Activated CD4-positive, alpha-beta T cell treated with anti-CD3 and anti-CD28 coated beads, Interleukin-2, amount 10 ng/mL, durations not matched to agents 7 days and 5 days (primary cell): ENCODE measurements at places on chromosomes 7 and 10. TPM values are rescaled to one million over a fixed set of nuclear protein-coding genes. Genes with fewer than 3 reads are reported as not detected.

GRCh38 chr7:107236862-107237261 is 68.1 kb downstream of the HBP1 start:
- DNase-seq, result no peak

GRCh38 chr7:17460665-17461064 is 162.2 kb downstream of the AHR start:
- no peak for DNase-seq

DNA sequence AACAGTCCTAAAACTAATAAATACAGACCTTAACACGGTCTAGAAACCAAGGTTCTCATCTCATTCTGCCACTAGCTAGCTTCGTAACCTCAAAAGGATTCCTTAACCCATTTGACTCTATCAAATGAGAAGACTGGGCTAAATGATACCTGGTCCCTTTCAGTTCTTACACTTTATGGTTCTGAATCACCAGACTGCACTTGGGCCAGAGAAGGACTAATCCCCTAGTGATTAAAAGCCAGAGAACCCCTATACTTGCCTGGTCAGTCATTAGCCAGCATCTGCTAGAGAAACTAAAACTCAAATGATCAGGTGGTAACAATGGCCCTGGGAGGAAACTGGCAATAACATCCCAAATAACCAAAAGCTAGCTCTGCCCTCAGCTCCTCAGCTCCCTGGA is 16.8 kb downstream of the TMEM243 start:
- no peak for DNase-seq

DNA sequence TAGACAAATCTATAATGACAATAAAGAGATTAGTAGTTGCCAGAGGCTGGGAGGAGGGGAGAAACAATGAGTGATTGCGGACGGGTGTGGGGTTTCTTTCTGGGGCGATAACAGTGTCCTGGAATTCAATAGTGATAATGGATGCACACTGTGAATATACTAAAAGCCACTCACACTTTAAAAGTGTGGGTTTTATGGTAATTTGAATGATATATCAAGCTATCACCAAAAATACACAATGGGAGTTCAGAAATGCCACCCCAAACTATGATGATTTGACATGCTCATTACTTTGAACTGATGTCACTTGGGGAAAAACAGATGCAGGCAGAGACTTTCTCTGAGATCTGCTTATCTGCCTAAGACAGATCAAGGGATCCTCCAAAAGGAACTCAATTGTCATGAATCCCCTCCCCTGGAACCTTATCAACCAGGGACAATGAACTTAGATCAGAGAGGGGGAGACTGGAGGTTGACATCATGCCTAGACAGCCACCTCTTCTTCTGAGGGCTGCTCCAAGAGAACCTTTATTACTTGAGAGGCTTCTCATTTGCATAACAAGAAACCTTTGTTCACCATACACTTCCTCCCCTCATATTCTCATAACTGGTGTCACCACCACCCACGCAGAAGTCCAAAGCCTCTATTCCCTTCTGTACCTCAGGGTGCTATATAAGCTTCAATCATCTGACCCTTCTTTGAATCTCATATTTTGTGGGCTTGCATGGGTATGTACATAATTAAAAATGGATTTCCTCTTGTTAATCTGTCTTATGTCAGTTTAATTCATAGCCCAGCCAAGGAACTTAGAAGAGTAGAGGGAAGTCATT is 14.8 kb upstream of the ZC3HAV1 start:
- no peak for DNase-seq

DNA sequence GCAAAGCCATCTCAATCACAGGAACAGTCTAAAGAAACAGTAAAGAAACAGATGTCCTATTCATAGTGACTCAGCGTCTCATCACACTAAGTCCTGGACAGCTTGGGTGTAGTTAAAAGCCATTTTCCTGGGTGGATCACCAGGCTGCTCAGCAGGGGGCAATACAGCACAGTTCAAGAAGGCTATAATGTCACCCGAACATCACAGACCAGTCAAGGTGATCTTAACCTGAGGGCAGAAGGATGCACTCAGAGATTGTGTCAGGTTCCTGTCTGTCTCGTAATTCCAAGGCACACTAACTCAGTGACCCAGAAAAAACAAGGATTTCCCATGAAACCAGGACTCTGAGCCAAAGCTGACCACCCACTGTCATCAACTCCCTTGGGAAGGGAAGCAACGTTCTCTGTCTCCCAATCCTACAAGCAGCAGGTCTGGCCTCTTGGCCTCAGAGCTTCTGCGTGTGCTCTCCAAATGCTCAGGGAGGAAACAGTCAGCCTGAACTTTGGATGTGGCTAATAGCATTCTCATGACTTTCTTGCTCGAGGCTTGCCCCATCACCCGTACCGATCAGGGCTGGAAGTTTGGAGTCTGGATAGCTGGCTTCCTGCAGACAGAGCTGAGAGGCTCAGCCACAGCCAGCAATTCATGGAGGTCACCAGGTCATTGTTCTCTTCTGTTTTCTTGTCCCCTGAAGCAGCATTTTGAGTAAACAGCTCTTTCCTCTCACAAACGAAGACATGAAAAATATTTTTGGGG is 90.4 kb upstream of the FAM171A1 start:
- DNase-seq, result no peak

DNA sequence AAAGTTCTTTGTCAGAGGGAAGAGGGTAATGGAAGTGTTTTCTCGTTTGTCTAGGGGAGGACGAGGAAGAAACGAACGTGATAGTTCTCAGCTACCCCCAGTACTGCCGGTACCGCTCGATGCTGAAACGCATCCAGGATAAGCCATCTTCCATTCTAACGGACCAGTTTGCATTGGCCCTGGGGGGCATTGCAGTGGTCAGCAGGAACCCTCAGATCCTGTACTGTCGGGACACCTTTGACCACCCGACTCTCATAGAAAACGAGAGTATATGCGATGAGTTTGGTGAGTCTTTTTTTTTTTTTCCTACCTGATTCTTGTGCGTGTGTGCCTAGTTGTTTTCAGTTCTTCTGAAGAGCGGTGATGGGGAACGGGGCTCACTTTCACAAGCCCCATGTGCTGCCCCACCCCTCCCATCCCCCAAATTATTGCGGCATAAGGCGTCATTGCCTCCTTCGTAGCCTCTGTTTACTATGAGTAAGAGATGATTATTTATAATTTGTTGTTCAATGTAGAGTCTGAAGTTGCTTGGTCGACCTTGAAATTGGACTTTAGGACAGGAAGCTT is 98.6 kb downstream of the ARID5B start:
- no peak for DNase-seq

- no peak for DNase-seq
These were observed 57.1 kb upstream of the BAMBI start for GRCh38 chr10:28620251-28620650.

DNA sequence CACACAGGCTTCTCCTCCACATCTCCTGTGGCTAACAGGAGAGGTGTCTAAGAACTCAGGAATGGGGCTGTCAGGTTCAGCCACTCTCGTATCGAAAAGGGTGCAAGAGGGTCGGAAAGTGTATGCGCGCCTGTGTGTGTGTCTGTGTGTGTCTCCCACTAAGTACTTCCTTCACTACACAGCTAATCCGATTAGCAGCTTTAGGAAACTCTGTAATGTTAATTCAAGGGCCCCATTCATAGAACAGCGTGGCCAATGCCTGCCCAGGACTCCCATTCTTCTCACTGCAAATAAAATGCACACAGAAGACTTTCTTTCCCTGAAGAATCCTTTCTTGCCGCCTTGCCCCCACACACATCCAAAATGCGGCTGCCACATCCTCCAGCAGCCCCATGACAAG is 39.9 kb downstream of the TLL2 start:
- no peak for DNase-seq

Gene ZNF212
- 11.1 TPM for total RNA-seq

Gene DPYSL4
- 1.2 TPM for total RNA-seq

GRCh38 chr7:88363249-88363648 is 56.6 kb upstream of the STEAP4 start:
- no peak for DNase-seq

- no peak for DNase-seq
These were observed 273.6 kb upstream of the DKK1 start for GRCh38 chr10:52040486-52040885.

DNA sequence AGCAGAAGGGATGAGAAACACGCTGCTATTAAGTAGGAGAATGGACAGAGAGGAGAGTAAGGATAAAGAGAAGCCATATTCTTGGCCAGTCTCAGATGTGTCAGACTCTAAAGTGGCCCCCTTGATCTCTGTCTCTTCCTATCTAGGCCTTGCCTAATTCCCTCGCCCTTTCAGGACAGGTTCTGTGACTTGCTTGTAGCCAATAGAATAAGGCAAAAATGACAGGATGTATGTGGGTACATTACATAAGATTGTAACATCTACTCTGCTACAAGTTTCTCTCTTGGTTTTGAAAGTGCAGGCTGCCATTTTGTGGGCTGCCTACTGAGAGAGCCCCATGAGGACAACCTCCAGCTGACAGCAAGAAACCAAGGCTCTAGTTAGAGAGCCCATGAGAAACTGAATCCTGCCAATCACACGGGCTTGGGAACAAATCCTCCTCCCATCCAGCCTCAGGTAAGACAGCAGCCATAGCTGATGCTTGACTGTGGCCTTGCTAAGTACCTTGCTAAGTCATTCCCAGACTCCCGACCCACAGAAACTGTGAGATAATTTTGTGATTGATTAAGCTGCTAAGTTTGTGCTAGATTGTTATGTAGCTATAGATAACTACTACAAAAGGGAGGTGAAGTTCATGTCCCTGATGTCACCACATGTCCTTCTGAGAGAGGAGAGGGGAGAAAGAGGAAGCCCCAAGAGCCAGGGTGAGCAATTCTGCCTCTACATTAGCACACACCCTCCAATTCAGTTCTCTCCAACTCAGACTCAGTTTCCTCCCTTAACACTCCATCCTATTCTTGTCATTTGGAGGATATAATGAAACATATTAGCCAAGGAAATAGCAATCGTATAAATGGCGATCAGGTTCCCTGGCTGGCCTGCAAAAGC is 185.5 kb downstream of the SGMS1 start:
- DNase-seq, result no peak

GRCh38 chr7:131186816-131187215 is 140.9 kb upstream of the MKLN1 start:
- no peak for DNase-seq

DNA sequence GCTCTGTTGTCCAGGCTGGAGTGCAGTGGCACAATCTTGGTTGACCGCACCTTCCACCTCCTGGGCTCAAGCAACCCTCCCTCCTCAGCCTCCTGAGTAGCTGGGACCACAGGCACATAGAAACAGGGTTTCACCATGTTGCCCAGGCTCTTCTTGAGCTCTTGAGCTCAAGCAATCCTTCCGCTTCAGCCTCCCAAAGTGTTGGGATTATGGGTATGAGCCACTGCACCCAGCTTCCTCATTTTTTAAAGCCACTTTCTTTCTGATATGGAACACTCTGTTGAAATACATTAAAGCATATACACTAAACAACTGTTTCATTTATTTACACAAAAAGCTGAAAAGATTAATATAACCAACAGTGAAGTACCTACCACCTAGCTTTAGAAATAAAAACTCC is 117.2 kb downstream of the CLEC2L start:
- DNase-seq, result no peak

GRCh38 chr7:16266877-16267276 is 154.5 kb downstream of the CRPPA start:
- no peak for DNase-seq

Gene FAM25G
- not detected for total RNA-seq

Gene CNPY1
- total RNA-seq, result not detected

DNA sequence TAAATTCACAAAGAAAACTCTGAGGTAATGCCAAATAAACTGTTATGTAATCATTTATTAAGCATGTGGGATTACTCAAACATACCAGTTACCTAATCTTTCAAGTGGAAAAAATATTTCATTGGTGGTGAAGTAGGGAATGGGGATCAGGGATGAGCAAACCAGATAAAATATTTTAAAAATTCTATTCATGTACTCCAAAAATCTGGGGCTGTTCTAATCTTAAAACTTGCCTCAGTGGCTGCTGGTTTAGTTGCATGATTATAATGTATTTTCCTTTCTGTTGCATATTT is 19.5 kb downstream of the LMOD2 start:
- DNase-seq, result no peak

DNA sequence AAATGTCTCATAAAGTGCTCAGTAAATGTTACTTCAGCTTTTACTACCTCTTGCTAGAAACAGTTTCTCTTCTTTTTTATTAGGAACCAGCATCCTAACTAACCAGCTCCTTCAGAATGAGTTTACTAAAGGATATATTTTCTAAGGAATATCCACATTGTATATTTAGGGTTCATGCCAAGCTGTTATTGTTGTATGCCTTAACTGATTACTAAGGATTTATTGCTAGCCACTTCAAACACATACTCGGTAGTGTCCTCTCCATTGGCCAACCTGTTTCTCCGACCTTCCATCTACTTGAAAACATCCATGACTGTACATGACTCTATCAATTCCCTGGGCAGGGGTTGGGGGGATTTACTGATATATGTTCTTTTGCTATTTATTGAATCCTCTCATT is 906.3 kb upstream of the SORCS1 start:
- DNase-seq, result no peak

- peak; percentile 48 for DNase-seq
These were observed 10.5 kb downstream of the TMEM273 start for GRCh38 chr10:49177391-49178355.

Gene OPN1SW
- total RNA-seq, result not detected

GRCh38 chr7:74713567-74713966 is 56.0 kb downstream of the GTF2I start:
- DNase-seq, result no peak

- DNase-seq, result peak; percentile 60
These were observed at the start of gene GSTO1 for GRCh38 chr10:104254493-104255310. Gene GSTO1 (plus strand): TSS chr10:104254892. CDS start chr10:104254929, 37 bp downstream.

GRCh38 chr10:11479300-11479699 is 132.2 kb downstream of the USP6NL start:
- no peak for DNase-seq

Gene ACBD7
- 8.1 TPM for total RNA-seq

Gene TMEM72
- not detected for total RNA-seq

- DNase-seq, result no peak
These were observed 2.9 kb upstream of the SPAG6 start for GRCh38 chr10:22342421-22342820.

GRCh38 chr7:135831455-135832195 is 83.0 kb upstream of the FAM180A start:
- no peak for DNase-seq

GRCh38 chr10:104253606-104254410 is 884 bp upstream of the GSTO1 start:
- DNase-seq, result no peak

- no peak for DNase-seq
These were observed 35.3 kb downstream of the DENND2A start for GRCh38 chr7:140605337-140605736.
